ENCODE measurements at places on chromosomes 11 and 22.

- DNase-seq, result peak; percentile 88
Observed at GRCh38 chr11:2151500-2152257, 9.3 kb downstream of the INS start.

DNA sequence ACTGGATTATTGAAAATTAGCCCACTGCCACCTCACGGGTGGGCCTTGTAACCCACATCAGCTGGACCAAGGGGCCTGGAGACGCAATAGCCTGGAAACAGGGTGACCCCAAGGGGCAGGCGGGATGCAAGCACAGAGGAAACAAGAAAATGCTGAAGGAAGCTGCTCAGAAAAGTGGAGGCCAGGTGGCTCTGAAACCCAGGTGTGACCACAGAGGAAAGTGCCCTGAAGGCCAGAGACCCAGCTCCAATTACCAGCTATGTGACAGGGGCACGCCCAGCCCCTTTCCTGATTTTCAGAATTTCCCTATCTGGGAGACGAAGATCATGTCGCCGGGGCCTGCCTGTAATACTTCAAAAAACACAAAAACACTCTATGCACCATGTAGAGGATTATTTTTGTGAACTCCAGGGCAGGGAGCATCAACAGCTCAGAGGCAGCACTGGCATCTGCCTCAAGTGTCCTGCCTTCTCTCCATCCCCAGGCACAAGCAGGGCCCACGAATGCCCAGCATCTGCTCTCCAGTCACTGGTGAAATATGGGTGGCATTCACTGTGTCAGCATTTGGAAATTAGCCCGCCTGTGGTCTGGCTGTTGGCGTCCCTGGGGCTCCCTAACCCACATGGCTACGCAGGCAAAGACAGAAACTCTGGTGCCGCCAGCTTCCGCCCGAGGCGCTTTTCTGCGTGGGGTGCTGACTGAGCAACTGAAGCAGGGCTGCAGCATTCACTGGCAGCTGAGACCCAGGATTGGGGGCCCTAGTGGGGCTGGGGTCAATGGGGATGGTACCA, 6.3 kb downstream of the KCNJ1 start:
- DNase-seq, result no peak

DNA sequence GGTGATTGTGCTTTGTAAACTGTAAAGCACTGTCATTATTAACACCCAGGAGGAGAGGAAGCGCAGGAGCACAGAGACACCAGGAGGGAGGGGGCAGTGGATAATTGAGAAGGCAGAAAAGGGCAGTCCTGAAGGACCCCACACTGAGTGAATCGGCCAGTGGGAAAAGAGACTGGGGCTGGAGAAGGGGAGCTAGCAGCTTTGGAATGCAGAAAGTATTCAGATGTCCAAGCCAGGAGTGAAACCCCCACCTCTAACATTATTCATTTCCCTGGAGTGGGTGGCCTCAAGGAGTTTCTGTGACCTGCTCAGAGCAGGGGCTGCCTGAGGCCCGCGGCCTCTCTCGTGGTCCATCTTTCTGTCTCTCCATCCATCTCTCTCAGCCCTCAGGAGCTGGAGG, 38.0 kb upstream of the CDON start:
- DNase-seq, result no peak

GRCh38 chr11:92588393-92588792, 363.8 kb downstream of the FAT3 start:
- DNase-seq, result no peak

DNA sequence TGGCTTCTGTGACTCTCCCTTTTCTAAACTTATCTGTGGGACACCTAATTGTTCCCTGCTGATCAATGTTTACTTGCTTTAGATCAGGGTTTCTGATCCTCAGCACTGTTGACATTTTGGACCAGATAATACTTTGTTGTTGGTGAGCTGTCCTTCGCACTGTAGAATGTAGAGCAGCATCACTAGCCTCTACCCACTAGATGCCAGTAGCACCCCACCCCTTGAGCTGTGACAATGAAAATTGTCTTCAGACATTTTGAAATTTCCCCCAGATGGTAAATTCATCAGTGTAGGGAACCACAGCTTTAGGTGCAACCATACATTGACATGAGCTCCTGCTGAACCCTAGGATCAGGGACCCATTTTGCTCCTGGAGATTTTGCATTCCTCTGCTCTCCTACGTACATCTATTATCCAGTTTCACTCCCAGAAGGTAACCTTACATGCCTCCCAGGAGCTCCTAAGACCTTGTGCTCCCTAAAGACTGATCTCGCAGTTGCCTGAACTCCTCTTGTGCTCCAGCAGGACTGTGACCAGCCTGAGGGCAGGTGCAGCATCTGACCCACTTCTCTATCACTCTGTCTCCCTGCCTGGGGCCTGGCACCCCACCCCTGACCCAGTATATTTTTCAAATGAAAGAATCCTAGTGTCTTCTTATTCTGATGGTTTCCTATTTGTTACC, 107.8 kb downstream of the FAR1 start:
- DNase-seq, result peak; percentile 14

DNA sequence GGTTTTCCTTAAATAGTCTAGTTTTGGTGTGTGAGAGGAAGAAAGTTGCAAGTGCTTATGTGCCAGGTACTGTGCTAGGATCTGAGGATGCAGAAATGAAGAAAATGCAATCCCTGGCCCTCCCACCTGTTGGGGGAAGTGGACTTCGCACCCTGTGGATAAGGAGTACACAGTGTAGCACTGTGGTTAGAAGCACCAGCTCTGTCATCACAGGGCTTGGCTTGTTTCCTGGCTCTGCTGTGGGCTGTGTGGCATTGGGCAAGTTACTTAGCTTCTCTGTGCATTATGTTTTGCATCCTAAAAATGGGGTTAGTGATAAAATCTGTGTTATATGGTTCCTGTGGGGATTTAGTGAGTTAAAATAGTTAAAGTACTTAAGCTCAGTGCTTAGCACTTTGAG, 68.2 kb downstream of the ENDOD1 start:
- no peak for DNase-seq

DNA sequence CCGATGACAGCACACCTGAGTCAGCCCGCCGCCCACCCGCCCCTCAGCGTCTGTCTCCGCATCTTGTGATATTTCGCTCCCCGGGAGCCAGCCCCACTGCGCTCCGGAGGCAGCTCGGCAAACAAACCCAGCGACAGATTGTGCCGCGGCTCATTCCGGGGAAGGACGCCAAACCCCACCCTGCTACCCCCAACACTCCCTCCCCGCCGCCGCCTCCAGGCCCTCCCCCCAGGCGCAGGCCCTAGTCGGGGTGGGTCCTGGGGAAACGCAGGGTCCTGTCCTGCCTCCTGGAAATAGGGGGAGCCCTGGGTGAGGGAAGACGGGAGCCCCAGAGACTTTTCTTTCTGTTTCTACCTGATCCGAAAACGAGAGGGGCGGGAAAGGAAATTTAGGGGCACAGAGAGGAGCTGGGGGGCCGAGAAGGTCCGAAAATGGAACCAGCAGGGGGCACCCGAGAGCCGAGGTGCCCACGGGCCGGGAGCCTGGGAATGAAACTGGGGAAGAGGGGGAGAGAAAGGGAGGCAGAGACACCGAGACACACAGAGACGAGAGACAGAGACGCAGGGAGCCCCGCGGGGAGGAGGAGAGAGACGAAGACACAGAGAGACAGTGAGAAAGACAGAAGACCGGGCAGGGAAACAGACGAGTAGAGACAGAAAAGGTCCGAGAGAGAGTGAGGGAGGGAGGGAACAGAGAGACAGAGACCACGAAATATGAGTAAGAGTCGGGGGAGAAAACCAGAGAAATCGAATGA, 1.7 kb upstream of the RTN4RL2 start:
- DNase-seq, result peak; percentile 48

DNA sequence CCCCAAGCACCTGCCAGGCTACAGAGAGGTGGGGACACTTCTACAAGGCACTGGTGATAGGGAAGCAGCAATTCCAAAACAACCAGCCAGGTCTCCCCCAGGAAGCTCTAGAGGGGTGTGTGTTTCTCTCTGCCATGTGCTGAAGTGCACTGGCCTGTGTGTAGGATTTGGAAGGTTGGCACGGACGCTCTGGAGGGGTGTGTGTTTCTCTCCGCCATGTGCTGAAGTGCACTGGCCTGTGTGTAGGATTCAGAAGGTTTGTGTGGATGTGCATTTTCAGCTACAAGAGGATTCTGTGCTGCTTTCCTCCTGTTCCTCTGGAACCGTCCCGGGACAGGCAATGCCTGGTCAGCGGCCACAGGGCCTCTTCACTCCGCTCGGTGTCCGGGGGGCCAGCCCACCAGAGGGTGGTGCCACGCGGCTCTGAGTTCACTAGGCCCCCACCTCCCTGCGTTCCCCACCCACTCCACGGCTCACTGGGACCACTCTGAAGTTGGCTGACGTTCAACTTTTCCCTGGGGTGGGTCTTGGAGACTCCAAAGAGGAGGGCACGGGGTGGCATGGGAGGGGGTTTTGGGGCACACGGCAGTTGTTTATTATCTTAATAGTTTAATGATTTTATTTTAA, 552.8 kb downstream of the BRD1 start:
- DNase-seq, result no peak

GRCh38 chr11:122715548-122716440, 60.3 kb downstream of the UBASH3B start:
- DNase-seq, result no peak

DNA sequence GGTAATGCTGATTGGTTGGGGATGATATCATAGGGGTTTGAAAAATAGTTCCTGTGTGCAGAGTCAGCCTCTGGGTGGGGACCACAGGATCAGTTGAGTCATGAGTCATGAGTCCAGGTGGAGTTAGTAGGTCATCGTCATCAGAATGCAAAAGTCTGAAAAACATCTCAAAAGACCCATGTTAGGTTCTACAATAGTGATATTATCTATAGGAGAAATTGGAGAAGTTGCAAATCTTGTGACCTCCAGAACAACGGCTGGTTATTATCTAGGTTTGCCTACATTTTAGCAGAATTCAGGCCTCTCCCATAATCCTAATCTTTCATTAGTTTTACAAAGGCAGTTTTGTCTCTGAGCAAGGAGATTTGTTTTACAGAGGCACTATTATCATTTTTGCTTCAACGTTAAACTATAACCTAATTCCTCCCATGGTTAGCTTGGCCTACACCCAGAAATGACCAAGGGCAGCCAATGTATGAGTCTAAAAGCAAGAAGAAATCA, 38.9 kb downstream of the MS4A2 start:
- DNase-seq, result no peak

- DNase-seq, result peak; percentile 22
Observed at GRCh38 chr11:27718863-27719545, 18.7 kb upstream of the BDNF start.

GRCh38 chr11:118209033-118209432, 15.8 kb downstream of the JAML start:
- DNase-seq, result no peak

- no peak for DNase-seq
Observed at GRCh38 chr22:27185760-27186302, 528.4 kb downstream of the MIAT start.

GRCh38 chr11:121716060-121716459, 263.3 kb upstream of the SORL1-AS1 start:
- DNase-seq, result no peak

DNA sequence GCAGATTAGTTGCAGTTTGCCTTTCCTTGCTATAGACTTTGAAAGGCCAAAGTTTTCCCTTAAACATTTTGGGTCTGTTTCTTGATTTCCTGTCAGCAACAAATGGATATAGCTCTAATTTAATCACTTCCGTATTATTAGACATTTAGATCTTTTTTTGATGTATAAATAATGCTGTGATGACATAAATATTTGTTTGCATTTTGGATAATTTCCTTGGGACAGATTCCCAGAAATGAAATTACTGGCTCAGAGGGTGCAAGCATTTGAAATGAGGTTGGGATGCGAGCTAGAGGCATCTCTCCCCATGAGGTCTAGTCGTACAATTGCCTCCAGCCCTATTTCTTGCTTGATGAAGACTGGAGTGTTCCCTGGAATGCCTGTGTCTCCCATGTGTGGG, 94.2 kb downstream of the TBC1D22A start:
- no peak for DNase-seq

DNA sequence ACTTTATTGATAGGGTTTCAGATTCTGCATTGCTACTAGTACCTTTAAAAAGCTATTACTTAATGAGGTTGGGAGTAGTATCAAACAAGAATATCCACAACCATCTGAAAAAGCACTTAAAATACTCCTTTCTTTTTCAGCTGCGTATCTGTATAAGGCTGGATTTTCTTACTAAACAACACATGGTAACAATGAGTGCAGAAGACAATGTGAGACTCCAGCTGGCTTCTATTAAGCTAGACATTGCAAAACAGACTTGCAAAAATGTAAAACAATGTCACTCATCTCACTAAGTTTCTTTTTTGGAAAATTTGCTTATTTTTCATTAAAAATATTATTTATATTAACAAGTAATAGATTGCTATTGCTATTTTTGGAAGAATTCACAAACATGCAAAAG, 132.6 kb downstream of the WNT11 start:
- no peak for DNase-seq

GRCh38 chr11:61083601-61084147, 18.6 kb upstream of the CD5 start:
- DNase-seq, result no peak

DNA sequence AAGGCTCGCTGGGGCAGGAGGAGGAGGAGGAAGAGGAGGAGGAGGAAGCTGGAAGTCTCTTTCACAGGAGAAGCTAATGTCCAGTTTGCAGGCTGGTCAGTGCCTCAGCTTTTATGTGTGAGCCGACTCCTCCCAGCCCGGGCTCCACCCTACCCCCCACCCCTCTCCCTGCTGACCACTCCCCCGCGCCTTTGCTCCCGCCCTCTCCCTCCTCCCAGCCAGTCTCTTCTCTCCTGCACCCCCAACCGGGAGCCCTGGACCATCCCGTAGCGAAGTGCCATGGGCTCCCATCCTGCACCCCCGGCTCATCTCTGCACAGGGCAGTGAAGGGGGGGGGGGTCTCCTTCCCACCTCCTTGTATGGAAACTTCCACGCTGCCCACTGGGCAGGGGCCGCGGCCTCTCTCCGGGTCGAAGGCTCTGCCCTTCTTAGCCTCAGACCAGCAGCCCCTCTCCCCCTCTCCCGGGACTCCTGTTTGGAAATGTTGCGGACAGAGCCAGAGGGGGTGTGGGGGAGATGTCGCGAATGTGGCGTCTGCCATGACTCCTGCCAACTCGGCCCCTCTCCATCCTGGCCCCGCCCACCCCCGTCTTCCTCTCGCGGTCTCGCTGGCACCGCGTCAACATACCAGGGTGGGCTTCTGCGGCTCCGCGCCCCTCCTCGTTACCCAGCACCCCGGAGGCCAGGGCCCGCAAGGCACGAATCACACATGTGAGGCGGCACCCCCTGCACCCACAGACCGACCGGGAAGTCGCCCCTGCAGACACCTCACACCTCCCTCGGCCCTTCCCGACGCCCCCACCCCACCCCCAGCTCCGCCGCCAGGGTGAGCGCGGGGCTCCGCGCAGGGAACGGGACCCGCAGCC, 1.8 kb downstream of the IGF2 start:
- no peak for DNase-seq

DNA sequence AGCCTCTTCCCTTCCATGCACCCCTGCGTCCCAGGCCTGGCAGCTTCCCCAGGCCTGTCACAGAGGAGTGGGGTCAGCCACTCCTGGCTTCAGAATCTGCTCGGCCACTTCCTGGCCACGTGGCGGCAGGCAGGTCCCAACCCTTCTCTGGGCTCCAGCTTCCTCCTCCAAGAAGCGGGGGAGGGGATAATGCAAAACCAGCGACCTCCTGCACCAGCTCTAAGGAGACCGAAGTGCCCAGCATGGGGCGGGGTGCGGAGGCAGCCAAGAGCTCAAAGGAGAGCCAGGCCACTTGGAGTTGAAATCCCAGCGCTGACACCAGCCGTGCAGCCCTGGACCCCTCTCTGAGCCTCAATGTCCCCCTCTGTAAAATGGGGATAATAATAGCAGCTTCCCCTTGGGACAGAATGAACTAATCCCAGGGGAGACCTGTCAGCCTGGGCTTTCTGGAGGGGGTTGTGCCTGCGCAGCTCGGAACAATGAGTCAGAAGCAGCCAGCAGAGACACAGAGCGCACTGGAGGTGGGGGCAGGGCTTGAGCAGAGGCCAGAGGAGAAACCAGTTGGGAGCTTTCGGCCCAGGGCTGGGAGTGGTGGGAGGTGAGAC, 22.8 kb upstream of the PICK1 start:
- DNase-seq, result no peak
